Fibroblast of upper back skin (primary cell): ENCODE measurements at places on chromosomes 12 and 14.

- no peak for DNase-seq
Measured at GRCh38 chr12:116282371-116283286, 5.1 kb upstream of the MED13L start.

DNA sequence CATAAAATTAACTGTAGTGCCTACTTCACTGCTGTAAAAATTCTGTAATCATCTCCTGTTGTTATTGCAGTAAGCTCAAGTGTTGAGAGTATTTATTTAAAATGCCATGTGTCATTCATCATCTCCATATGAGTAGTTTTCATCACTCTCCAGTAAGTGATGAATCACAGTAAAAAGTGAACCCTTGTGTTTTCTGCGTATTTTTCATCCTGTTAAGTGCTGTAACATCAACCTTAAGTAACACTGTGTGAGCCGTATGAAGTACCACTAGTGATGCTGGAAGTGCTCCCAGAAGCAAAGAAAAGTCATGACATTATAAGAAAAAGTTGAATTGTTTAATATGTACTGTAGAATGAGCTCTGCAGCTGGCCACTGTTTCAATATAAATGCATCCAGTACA is 55.4 kb downstream of the SLCO1B3 start:
- peak; percentile 1 for DNase-seq

GRCh38 chr12:99450036-99450630 is 197.4 kb upstream of the GARIN6 start:
- no peak for DNase-seq

- DNase-seq = peak; percentile 20
Measured at GRCh38 chr14:85280074-85280473, 249.9 kb upstream of the FLRT2 start.

- DNase-seq = no peak
Measured at GRCh38 chr12:113673458-113674238, 202.0 kb upstream of the LHX5 start.

- no peak for DNase-seq
Measured at GRCh38 chr12:81888961-81889360, 129.8 kb upstream of the PPFIA2 start.

DNA sequence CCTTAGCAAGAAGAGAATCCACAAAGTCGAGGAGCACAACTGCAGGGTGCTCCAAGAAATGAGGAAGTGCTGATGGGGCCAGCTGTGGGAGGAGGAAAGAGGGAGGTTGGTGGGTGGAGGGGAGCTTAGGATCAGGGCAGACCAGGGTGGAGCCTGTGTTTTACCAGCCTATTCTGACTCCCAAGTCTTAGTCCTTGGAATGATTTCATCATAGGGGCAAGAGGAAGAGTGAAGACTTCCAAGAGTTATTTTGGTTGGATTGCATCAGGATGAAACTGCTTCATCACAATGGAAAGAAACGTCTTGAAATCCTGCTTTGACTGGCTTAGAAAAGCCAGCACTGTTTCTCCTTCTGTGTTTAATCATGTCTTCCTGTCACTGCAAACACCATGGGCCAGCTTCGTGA is 194.0 kb downstream of the DPF3 start:
- peak; percentile 94 for DNase-seq

GRCh38 chr14:99263564-99264330 is 8.2 kb downstream of the BCL11B start:
- DNase-seq = no peak

GRCh38 chr14:104249706-104250105 is 111.3 kb downstream of the KIF26A start:
- DNase-seq = no peak

DNA sequence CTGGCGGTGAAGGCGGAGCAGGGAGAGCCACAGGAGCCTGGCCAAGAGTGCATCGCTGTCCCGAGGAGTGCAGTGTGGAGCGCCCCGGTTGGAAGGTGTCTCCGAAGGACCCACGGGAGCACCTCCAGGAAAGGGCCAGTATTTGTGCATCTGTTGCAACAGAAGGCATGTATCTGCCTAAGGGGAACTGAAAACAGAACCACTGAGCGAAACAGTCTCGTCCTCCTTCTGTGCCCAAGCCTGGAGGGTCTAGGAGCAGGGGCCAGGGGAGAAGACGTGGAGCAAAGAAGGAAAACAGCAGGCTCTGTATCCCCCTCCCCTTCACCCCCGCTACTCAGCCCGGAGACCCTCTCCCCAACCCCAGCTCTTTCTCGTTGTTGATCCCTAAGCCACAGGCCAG is 5.3 kb upstream of the LRRC10 start:
- no peak for DNase-seq

- DNase-seq = no peak
Measured at GRCh38 chr12:57632073-57632957, 686 bp downstream of the B4GALNT1 start.

DNA sequence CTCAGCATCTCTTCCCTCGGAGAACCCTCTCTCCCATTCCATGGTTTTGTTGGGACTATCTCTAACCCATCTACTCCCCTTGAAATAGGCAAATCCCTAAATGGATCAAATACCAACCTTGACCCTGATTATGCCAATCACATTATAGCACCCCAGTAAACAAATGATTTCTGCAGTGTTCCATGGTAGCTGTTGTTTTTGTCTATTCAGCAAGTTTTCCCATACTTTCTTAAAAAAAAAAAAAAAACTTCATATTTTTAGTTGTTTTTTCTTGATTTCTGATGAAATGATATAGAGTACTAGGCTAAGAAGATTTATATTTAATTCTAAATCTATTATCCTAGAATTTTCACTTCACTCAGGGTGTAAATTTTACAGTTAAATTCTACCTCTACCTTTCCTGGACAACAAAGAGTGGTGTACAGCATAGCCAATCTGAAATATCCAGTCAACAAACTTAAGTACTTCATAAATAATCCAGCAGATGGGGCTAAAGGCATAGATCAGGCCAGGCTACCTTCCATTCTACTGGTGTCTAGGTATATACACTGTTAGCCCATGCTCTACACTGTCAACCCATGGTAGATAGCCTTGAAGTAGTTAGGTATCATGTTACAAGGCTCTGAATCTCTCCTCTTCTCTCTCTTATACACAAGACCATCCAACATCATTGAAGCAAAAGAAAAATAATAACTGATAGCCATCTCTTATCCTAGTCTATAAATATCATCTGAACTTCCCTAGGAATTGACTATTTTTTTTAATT is 82.2 kb downstream of the PLEKHG7 start:
- peak; percentile 81 for DNase-seq

GRCh38 chr14:36591482-36591881 is 9.1 kb upstream of the NKX2-8 start:
- no peak for DNase-seq

- DNase-seq = no peak
Measured at GRCh38 chr12:80761838-80762237, 45.1 kb downstream of the MYF5 start.

DNA sequence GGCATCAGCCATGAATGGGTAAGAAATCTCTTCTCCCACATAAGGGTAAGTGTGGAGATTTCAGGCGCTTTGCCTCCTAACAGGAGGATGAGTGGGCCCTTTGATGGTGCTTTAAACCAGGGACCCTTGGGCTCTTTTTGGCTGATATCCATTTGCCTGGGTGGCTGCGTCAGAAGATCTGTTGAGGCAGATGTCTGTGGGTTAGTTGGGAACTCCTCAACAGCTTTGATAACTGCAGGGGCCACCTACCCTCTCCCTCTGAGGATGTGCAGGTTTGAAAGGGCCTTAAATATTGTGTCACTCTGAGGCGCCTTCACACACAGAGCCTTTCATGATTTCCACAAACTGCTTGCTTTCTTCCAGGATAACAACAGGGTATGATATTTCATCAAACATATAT is 210.7 kb downstream of the PPM1H start:
- DNase-seq = no peak

- DNase-seq = no peak
Measured at GRCh38 chr12:39368096-39368495, 74.8 kb downstream of the KIF21A start.

DNA sequence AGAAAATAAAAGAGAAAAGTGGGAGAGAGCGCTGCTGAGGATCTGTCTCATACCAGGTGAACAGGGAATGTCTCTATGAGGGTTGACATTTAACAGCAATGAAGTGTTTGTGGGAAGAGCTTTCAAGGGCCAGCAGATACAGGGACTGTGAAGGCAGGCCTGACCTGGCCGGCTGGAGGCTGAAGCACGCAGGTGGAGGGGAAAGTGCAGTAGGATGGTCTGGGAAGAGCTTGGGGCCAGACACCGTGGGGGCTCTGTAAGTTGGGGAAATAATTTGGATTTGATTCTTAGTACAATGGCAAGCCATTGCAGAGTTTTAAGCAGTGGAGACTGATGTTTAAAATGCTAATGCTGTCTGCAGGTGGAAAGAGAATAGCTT is 23.8 kb upstream of the DHRS2 start:
- DNase-seq = no peak
